ENCODE measurements at places on chromosomes 1 and 21.

DNA sequence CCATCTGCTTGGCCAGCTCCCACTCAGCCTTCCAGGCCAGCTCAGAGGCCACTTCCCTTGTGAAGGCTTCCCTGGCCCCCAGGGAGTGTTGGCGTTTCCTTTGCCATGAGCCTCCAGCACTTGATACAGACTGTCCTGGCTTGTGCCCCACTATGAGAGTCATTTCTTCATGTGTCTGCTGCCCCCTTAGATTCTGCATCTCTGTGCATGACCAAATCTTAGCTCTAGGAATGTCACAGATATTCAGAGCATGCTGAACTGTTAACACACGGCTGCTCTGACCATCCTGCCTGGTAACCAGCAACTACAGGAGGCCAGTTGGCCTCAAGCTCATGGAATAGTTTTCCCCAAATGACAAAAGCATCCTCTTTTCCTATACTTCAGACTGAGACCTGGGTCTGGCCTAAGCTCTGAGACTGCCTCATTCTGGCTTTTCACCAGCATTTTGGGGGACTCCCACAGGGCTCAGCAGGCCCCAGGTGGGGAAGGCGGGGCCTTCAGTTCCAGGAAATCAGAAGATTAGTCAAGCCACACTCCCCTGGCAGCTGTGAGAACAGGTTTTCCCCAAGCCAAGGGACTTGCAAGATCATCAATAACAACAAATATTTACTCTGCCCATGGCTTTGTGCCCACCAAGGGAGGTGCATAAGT is 182.6 kb upstream of the EDN2 start:
- no peak for DNase-seq

GRCh38 chr1:218348628-218349071 is 3.5 kb downstream of the TGFB2 start:
- no peak for DNase-seq

- no peak for DNase-seq
Measured at GRCh38 chr1:181451661-181452230, 31.6 kb upstream of the CACNA1E start.

DNA sequence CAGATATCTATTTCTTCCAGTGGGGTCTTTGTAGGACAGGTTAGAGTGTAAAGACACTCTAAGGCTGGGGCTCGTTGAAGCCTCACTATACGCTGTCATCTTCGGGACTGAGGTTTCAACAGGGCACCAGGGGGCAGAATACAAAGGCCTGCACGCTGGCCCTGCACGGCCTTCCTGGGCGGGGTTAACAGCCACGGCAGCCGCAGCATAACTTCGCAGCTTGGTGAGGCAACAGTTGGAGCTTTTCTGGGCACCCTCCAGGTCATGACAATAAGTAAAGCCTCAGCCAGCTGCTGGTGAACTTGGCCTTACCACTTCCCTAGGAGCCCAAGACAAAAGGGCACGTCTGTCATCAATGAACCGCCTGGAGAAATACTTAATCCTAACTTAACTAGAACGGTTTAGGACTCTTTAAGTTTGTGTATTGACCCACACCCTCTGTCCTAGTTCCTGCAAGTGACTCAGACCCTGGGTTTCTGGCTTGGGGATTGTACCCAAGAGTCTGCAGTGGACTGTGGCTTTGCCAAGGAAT is 2.3 kb upstream of the RUNX1 start:
- DNase-seq: no peak

GRCh38 chr1:21845646-21846641 is 33.9 kb downstream of the LDLRAD2 start:
- no peak for DNase-seq

DNA sequence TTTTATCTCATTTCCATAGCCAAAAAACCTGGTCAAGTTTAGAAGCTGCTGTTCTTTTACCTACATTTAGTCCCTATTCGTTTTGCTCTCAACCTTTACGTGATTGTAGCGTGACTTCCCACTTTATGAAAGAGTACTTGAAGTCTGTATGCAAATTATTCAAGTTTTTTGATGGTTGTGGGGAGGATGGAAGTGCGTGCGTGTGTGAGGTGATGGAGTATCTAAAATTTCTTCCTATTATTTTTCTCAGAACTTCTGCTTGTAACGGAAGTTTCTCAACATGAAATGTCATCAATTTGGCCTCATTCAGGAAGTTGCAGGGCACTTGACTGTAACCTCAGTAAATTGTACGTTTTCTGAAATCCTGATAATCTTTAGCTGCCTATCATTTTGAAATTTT is 64.0 kb downstream of the SAMSN1 start:
- no peak for DNase-seq

DNA sequence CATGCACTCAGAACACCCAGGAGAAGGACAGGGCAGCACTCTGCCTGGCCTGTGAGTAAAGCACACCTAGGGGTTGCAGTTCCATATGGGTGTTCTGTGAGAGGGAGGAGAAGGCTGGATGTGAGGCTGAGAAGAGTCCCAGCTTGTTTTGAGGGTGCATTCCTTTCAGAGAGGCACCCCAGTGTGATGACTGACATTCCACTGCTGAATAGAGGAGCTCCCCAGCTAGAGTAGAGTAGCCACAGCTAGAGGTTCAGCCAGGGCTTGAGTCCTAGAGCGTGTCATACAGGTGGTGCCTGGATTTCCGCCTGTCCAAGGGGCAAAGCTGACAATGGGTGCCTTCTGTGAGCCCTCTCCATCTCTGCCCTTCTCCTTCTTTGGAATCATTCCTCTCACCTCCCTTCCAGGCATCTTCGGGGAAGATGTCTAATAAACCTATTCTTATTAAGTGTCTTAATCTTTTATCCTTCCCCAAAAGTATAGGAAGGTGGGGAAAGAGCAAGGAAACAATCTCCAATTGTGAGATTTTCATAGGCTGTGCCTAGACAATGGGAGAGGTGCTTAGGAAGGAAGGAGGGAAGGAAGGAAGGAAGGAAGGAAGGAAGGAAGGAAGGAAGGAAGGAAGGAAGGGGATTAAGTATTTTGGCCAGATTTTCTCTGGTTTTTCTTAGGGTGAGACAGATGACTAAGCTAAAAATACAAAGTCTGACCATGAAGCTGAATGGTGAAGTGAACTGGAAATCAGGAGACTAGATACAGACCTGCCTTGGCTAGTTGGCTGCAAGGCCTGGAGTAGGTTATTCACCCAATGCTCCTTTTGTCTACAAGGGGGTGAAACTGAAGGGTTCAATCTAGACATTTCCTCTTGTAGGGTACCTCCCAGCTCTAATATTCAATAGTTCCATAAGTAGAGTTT is 43.6 kb upstream of the SYT6 start:
- DNase-seq: no peak

- no peak for DNase-seq
Measured at GRCh38 chr1:200468264-200469001, 58.6 kb upstream of the ZNF281 start.

GRCh38 chr1:7278827-7279765 is 492.0 kb upstream of the VAMP3 start:
- DNase-seq: peak; percentile 12

- DNase-seq: no peak
Measured at GRCh38 chr1:27635396-27636142, 584 bp upstream of the FGR start.

- DNase-seq: no peak
Measured at GRCh38 chr1:102531036-102531435, 534.3 kb upstream of the OLFM3 start.
